NCI-H510A (cell line): ENCODE measurements at places on chromosomes 7 and 10.

- DNase-seq: no peak
These were observed 14.5 kb upstream of the LRRC4 start for GRCh38 chr7:128045766-128046165.

DNA sequence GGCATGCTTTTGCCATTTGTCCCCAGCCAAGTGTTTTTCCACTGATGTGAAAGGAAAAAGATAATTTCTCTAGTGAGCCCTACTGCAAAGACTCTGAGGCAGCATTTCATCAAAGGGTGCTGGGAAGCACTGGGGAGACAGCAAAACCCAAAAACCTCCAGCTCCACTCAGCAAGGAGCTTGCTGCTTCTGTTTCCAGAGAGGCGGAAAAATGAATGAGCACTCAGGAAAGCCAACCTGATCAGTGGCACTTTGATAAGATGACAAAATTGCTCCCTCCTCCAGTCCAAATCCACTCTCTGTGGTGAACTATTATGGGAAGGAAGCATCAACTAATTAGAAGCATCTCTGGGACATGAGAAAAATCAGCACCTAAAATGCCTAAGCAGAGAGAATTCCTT is 68.2 kb downstream of the ATXN7L1 start:
- no peak for DNase-seq

DNA sequence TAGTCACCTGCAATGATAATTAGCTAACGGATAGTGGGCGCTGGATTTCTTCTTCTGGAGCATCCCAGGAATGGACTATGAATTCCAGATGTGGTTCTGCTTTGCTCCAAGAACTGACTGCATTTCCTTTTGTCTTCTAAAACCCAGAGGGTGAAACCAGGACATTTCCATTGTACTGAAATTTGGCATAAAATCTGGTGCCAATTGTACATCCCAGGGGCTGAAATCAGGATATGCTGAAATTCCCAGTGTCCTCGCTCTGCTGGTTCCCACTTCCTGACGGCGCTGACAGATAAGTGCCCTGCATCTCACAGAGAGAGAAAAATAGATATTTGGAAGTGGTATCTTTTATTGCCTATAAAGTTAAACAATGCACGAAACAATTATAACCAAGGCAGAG is 31.9 kb downstream of the RBM20 start:
- no peak for DNase-seq

- DNase-seq: no peak
These were observed 42.4 kb downstream of the PDK4 start for GRCh38 chr7:95553939-95554338.

- DNase-seq: no peak
These were observed 131.9 kb upstream of the PCGF5 start for GRCh38 chr10:91088300-91089140.

GRCh38 chr10:9670911-9671310 is 1346.8 kb upstream of the CELF2 start:
- no peak for DNase-seq

DNA sequence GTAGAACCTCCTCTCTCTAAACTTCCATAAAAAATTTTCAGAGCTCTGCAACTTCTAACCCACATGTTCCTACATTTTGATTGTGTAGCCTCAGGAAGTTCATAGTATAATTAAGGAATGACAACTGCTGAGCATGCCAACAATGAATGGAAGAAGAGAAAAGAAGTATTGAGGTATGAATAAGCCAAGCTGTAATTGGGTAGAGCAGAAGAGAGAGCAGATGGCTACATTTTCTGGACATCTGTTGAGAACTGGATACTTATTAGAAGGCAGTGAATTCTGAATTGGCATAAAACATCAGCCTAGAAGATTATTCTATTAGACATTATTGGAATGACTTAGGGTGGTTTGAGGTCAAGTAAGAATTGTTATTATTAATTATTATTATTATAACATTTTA is 728.3 kb upstream of the PHF14 start:
- DNase-seq: no peak

DNA sequence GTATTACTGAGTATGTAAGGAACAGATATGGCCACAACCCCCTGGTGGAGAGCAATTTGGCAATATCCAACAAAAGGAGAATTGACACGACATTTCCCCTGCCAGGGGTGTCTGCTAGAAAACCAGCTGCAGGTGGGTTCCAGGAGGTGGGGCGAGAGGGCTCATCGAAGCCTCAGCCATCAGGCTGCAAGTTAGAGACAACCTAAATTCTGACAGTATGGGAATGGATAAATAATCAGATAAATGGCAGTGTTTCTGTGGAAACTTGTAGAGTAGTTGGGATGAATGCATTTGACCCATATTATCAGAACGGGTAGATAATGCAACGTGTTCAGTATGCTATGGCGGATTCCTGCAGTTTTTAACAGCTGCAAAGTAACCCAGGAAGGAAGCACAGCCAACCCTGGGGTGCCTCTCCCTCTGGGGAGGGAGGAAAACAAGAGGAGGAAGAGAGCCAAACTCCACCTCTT is 3.5 kb downstream of the TMEM273 start:
- DNase-seq: no peak

GRCh38 chr10:47043928-47044538 is 132.8 kb downstream of the PTPN20 start:
- DNase-seq: no peak
